ENCODE measurements at places on chromosomes 1 and 21.

- DNase-seq, result no peak
These were observed 63.0 kb upstream of the PRDX6 start for GRCh38 chr1:173414136-173414535.

GRCh38 chr1:113369040-113369439, 21.3 kb upstream of the MAGI3 start:
- DNase-seq, result no peak

DNA sequence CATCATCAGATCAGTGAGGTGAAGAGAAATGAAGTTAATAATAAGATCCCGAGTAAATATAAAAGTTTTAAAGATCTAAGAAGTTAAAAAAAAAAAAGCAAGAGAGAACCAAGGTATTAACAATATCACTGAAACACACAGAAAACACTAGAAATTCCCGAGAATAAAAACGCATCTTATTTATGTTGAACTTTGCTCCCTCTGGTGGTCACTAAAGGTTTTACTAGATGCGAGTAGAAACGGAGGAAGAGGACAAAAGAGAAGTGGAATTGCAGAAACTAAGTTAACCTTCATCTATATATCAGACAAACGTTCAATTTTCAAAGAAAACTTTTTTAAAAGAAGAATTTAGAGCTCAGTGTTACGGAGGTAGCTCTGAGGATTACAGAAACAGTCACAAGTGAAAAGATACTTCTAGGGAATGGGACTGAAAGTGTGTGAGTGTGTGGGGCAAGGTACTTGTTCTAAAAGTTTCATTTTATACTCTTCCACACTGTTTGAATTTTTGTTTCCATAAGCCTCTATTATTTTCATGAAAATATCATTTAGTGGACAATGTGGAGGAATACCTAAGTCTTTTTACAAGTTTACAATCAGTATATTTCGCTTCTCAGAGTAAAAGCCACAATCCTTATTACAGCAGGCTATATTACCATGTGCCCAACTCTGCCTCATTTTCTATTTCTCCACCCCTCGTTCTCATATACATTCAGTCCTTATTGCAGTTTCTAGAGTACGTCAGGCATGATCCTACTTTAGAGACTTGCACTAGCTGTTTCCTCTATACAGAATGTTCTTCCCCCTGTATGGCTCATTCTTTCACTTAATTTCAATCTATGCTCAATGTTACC, 19.7 kb downstream of the ACBD6 start:
- DNase-seq, result peak; percentile 41

GRCh38 chr1:214363386-214363785, 82.4 kb downstream of the SMYD2 start:
- DNase-seq, result peak; percentile 37

DNA sequence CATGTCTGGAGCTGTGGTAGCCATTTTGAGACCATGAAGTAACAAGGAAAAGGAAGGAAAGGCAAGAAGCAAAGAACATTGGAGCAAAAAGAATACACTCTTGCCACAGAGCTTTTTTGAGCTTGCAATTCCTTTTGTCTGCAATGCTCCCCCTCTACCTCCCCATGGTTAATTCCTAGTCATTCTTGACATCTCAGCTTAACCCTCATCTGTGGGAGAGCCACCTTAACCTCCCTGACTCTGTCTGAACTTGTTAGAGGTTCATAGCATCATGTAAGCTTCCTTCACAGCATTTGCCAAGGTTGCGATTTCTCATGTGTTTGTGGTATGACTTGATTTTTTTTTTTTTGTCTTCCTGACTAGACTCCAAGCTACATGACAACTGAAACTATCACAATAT, 564.1 kb upstream of the PLXNA2 start:
- DNase-seq, result no peak

DNA sequence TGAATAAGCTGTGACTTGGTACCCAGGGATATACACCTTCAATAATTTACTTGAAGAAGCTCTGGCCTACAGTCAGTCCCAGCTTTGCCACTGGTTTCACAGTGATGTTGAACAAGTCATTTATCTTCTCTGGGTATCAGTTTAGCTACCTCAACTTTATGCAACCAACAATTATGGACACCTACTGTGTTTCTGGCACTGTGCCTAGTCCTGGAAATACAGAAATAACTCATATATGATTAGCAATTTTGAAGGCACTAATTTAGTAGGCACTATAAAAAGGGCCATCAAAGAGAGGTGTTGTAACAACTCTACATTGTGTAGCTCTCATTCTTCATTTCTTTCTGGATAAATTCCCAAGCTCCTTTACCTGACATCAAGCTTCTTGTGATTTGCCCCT, 88.6 kb upstream of the SPATA6 start:
- no peak for DNase-seq

- peak; percentile 62 for DNase-seq
These were observed 92.5 kb downstream of the LACTBL1 start for GRCh38 chr1:22880174-22880601.

GRCh38 chr1:237171454-237172117, 129.6 kb downstream of the RYR2 start:
- no peak for DNase-seq

DNA sequence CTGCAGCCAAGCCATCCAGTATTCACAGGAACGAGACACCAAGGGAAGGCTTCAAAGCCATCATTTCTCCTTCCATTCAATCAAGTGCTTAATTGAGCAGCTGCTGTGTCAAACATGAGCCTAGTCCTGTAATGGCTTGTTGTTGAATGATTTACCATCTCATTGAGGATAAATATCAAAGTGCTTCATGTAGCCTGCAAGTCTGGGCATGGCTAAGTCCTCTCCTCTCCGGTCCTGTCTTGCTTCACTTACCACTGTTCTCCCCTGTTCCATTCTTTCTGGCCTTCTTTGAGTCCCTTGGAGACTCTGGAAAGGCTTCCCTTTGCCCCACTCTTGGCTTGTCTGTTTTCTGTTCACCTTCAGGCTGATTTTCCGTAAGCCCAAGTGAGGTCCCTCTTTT, 279.8 kb downstream of the PBX1 start:
- no peak for DNase-seq
